ENCODE measurements at places on chromosomes 4 and X. TPM values are rescaled to one million over a fixed set of nuclear protein-coding genes. Genes with fewer than 3 reads are reported as not detected.

GRCh38 chrX:31213941-31214340, 142.1 kb upstream of the FTHL17 start:
- no peaks in the 10 kb centered on the region for H3K27me3 ChIP-seq
- H3K36me3 ChIP-seq, result no peaks in the 10 kb centered on the region
- no peak overlapping the region for H3K27ac ChIP-seq
- H3K4me3 ChIP-seq, result no peak overlapping the region

DNA sequence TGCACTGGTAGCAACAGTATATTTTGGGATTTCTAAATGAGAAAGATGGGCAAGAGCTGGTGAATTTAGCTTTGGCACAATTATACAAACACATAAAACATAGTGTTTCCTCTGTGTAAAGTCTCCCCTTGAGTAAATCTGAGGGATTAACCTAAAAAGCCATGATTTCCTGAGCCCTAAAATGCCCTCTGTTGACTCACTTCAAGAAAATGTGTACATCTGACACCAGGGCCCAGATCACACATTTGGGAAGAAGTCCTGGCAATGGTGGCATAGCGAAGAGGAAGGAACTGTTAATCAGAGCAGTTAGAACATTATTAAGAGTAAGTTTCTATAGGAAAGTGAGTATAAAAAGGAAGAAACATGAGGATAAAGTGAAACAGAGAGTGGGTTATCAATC, 338.5 kb downstream of the SPOCK3 start:
- no peak for DNase-seq
- H3K27me3 ChIP-seq, result no peaks in the 10 kb centered on the region
- no peak overlapping the region for H3K27ac ChIP-seq
- no peak overlapping the region for H3K4me3 ChIP-seq
- no peaks in the 10 kb centered on the region for H3K36me3 ChIP-seq
- H3K4me1 ChIP-seq, result no peaks in the 10 kb centered on the region

DNA sequence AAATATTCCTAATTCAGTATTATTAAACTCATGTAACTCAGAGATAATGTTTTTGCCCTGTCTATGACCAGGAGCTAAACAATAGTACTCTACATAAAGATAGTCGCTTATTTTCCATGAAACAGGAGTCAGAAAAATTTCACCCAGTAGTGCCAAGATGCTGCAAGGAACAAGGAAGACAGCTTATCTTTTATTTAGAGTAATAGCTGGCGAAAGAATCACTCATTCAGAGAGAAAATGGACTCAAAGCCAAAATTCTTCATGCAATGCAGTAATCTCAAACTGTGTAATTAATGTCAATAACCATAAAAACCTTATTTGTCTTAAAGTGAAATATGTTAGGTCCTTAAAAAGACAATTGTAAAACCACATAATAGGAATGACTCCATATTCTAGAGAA, 477.8 kb downstream of the ANKRD50 start:
- no peak overlapping the region for H3K4me3 ChIP-seq
- DNase-seq, result no peak
- H3K4me1 ChIP-seq, result no peaks in the 10 kb centered on the region
- H3K36me3 ChIP-seq, result no peaks in the 10 kb centered on the region
- no peak overlapping the region for H3K27ac ChIP-seq

GRCh38 chr4:76279462-76279861, 27.1 kb upstream of the STBD1 start:
- no peaks in the 10 kb centered on the region for H3K36me3 ChIP-seq
- no peak overlapping the region for H3K27ac ChIP-seq
- no peak overlapping the region for H3K4me3 ChIP-seq
- H3K4me1 ChIP-seq, result no peaks in the 10 kb centered on the region
- no peak for DNase-seq

- no peak for DNase-seq
- peaks cover 16% of the 10 kb centered on the region for H3K4me1 ChIP-seq
- no peaks in the 10 kb centered on the region for H3K27me3 ChIP-seq
- no peak overlapping the region for H3K4me3 ChIP-seq
Measured at GRCh38 chr4:81594490-81595159, 122.9 kb upstream of the RASGEF1B start.

DNA sequence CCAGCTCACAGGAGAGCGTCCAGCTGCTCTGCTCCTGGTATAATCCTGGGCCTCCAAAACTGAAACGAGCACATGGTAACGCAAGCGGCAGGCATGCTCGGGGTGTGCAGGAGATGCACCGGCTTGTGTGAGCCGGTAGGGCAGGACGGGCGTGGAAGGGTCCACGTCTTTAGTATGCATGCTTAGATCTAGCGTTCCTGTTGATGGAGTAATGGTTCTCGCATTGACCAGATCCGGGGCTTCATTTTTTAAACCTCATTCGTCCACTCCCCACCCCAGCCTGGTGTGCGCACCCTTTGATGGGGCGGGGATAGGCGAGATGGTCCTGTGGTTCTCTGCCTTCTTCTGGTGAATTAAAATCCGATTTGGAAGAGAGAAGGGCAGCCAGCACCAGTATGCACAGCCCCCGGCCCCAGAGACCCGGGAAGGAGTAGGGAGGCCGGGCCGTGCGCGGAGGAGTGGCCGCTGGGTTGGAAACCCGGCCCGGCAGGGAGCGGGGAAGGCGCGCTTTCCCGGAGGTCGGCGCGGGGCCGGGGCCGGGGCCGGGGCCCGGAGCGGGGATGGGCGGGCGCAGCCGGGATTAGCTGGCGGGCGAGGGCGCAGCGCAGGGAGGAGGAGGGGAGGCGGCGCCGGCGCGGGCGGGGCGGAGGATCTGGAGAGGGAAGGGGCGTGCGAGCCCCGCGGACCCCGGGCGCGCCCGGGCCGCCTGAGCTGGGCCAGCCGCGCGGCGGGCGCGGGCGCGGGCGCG, 39.9 kb downstream of the FAM149A start:
- no peak for DNase-seq
- H3K36me3 ChIP-seq, result no peaks in the 10 kb centered on the region

DNA sequence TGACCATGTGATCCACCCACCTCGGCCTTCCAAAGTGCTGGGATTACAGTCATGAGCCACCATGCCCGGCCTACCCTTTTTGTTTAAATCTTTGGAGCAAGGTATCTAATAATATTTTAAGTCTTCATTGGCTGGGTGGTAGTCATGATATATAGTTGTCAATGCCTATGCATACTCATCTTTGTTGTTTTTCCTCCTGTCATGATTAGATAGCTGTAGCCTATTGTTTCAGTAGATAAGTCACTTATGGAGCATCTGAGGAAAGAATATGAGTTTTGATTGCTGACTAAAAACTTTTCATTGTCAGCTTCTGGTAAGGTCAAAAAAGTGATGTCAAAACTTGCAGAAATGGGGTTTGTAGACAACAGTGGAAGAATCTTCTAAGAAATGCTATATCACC, 119.8 kb downstream of the KDM6A start:
- DNase-seq, result no peak
- no peak overlapping the region for H3K4me3 ChIP-seq
- peaks cover 9% of the 10 kb centered on the region for H3K4me1 ChIP-seq
- no peak overlapping the region for H3K27ac ChIP-seq
- H3K27me3 ChIP-seq, result no peaks in the 10 kb centered on the region

DNA sequence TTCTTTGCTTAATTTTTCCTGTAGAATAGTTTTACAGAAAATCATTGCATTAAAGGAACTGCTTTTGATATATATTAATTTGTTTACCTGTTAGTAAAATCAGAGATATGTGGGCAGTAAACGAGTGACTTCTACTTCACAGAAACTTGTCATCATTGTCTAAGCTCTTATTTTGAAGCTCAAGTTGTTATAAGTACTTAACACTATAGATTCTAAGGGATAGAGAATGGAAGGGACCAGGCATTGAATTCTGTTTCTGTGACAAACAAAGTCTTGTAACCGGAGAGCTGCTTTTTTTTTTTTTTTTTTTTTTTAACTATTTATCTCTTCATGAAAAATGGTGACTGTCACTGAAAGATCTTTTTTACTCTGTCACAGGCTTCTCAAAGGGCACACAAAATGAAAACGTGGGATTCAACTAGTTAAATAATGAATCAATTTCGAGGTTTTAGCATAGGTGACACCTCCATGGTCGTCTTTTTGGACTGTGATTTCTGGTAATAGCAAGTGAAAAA, 14.4 kb downstream of the STK26 start:
- no peaks in the 10 kb centered on the region for H3K4me1 ChIP-seq
- no peak for DNase-seq
- H3K27me3 ChIP-seq, result no peaks in the 10 kb centered on the region
- no peaks in the 10 kb centered on the region for H3K36me3 ChIP-seq
- no peak overlapping the region for H3K27ac ChIP-seq
- no peak overlapping the region for H3K4me3 ChIP-seq

DNA sequence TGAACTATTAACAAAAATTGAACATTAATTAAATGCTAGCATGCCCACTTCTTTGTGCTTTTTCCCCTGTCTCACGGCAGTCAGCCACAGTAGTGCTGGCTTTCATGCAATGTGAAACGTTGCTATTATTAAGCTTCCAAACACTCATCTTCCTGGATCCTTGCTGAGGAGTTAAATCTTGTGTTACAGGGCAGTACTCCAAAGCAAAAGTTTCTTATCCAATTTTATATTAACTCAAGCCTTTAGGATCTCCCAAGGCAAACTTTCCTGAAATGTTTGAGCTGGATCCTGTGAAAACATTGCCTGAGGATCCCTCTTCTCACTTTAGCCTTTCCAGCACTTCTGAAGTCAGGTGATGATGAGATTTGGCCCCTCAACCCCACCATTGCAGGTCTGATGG, 1454.8 kb downstream of the FSTL5 start:
- no peaks in the 10 kb centered on the region for H3K4me1 ChIP-seq
- no peak overlapping the region for H3K27ac ChIP-seq
- H3K4me3 ChIP-seq, result no peak overlapping the region
- no peak for DNase-seq
- H3K27me3 ChIP-seq, result no peaks in the 10 kb centered on the region

- peak overlapping the region; percentile 60 for H3K4me3 ChIP-seq
- peaks cover 34% of the 10 kb centered on the region for H3K4me1 ChIP-seq
- no peak for DNase-seq
- no peaks in the 10 kb centered on the region for H3K36me3 ChIP-seq
- peaks cover 7% of the 10 kb centered on the region for H3K27me3 ChIP-seq
- no peak overlapping the region for H3K27ac ChIP-seq
Measured at GRCh38 chr4:65668201-65669089, 1.8 kb downstream of the EPHA5 start.

- peaks cover 4% of the 10 kb centered on the region for H3K36me3 ChIP-seq
- no peaks in the 10 kb centered on the region for H3K4me1 ChIP-seq
- H3K27ac ChIP-seq, result no peak overlapping the region
- DNase-seq, result no peak
Measured at GRCh38 chr4:174230680-174231079, 52.8 kb downstream of the FBXO8 start.

OPRPN gene
- total RNA-seq, result not detected

FREM3 gene
- not detected for total RNA-seq

AMTN gene
- total RNA-seq, result not detected

FRMD7 gene
- not detected for total RNA-seq
